ENCODE measurements at places on chromosomes 6 and 20. TPM values are rescaled to one million over a fixed set of nuclear protein-coding genes. Genes with fewer than 3 reads are reported as not detected.

DNA sequence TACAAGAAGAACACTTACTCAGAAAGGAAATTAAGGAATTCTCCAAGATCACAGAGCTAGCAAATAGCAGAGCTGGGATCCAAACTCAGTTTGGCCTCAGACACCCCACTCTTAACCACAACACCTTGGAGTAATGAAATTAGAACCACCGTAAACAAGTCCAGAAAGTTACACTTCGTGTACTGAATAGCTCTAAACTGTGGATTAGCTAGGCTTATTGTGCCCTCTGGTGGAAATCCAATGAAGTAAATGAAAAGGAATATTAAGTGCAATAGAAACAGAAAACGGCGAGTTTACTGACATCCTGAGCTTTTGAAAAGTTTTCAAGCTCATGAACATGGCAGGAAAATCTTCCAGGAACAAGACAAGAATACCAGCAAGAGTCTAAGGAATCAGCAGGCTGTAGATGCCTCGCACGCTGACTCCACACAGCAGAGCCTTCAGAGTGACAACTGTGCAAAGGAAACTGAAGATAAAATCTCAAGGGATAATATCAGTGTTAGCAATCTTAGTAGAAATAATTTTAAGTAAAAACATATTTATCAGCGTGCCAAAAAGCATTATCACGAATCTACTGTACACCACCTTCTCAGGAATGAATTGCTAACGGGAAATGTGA is 34.6 kb downstream of the FBXO5 start:
- no peak overlapping the region for H3K4me3 ChIP-seq
- no peaks in the 10 kb centered on the region for H3K36me3 ChIP-seq
- no peaks in the 10 kb centered on the region for H3K27me3 ChIP-seq
- no peak overlapping the region for H3K27ac ChIP-seq
- no peaks in the 10 kb centered on the region for H3K4me1 ChIP-seq
- no peak for DNase-seq

- H3K27me3 ChIP-seq = no peaks in the 10 kb centered on the region
- no peak overlapping the region for H3K27ac ChIP-seq
- no peak overlapping the region for H3K4me3 ChIP-seq
- H3K4me1 ChIP-seq = no peaks in the 10 kb centered on the region
These were observed 197.5 kb downstream of the BCKDHB start for GRCh38 chr6:80304014-80304413.

The FOXQ1 gene
- total RNA-seq = 4.0 TPM

DNA sequence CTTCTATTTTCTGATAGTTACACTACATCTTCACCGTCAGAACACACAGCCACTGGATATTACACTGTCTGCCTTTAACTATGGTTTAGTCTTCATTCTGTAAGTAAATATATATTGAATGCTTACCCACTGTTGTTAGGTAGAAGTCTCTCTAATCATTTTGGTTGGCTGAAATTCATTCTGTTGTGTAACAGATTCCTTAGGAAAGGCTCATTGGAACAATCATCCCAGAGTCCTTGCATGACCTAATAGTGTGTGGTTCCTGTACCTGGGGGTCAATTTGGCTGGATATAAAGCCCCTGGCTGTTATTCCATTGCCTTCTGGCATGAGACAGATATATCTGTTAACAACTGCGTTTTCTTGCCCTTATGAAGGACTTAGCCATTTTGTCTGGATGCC is 9.9 kb downstream of the BLOC1S5 start:
- DNase-seq = no peak
- H3K4me1 ChIP-seq = no peaks in the 10 kb centered on the region
- H3K36me3 ChIP-seq = no peaks in the 10 kb centered on the region
- H3K27ac ChIP-seq = no peak overlapping the region
- H3K4me3 ChIP-seq = no peak overlapping the region
- no peaks in the 10 kb centered on the region for H3K27me3 ChIP-seq

DNA sequence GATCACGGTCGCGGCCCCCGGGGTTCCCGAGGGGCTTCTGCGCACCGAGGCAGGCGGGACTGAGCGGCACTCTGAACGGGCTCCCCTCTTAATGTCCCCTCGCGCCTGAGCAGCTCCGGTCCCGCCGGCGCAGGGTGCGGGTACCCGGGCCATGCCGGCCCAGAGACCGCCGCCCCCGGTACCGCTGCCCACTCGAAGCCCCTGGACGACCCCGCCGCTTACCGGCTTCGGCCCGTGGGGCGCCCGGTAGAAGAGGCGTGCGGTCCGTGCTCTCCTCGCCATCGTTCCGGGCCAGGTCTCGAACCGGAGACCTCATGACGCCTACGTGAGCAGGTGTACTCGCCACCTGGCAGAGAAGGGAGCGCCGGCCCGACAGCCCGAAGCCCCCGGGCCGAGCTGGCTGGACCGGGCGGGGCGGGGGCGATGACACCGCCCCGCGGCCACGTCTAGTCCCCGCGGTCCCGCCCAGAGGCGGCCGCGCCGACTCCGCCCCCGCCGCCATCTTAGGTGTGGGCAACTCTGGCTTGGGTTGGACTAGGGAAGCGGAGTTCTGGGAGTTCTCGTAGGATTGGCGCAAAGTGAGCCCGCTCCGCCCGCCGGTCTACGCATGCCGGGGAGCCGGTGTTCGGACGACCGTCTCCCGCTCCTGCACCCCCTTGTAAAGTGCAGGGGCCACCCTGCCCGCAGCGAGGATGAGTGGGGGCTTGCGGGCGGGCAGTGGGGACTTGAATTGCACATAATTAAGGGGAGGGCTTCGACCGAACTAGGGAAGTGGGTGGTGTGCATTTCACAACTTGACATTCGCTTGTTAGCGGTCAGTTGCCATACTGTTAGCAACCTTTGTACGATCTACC is at the start of gene SLC17A5:
TSS of gene SLC17A5 (minus strand) at position 422 of the 854 bp plus-strand sequence. CDS start at position 316, 106 bp downstream.
- no peaks in the 10 kb centered on the region for H3K36me3 ChIP-seq
- H3K27ac ChIP-seq = peak within 1 kb of the TSS; percentile 98
- peak within 1 kb of the TSS; percentile 92 for H3K4me3 ChIP-seq
- H3K4me1 ChIP-seq = no peaks in the 10 kb centered on the region
- no peaks in the 10 kb centered on the region for H3K27me3 ChIP-seq
- DNase-seq = peak; percentile 97

DNA sequence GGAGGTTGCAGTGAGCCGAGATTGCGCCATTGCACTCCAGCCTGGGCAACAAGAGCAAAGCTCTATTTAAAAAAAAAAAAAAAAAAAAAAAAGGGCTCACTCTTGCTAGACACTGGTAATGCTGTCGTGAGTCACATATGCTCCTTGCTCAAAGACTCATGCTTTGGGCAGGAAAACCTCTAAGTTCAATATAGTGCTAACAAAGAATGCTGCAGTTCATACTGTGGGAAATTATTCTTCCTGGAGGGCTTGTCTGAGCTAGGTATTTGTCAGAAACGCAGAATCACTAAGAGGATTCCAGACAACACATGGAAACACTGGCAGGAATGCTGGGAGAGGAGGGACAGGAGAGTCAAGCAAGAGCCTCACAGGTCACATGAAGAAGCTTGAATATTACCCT is 2.3 kb upstream of the LYRM2 start:
- H3K27me3 ChIP-seq = no peaks in the 10 kb centered on the region
- H3K36me3 ChIP-seq = peaks cover 26% of the 10 kb centered on the region
- H3K4me3 ChIP-seq = no peak overlapping the region
- DNase-seq = no peak
- H3K27ac ChIP-seq = no peak overlapping the region
- peaks cover 23% of the 10 kb centered on the region for H3K4me1 ChIP-seq

DNA sequence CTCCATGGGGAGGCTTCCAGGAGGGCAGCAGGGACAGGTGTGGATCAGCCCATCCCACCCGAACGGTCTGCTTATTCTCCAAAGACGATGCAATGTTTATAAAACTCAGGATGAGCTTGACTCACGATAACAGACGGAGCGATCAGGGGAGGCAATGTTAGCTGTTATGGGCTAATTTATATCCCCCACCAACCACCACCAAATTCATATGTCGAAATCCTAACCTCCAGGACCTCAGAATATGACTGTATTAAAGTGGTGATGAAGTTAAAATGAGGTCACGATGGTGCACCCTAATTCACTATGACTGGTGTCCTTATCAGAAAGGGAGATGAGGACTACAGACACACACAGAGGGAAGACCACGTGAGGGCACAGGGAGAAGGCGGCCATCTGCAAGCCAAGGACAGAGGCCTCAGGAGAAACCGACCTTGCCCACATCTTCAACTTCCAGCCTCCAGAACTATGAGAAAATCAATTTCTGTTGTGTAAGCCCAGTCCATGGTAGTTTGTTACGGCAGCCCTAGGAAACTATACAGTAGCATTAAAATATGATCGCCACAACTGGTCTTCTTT is 7.0 kb downstream of the ADTRP start:
- H3K4me3 ChIP-seq = no peak overlapping the region
- peak overlapping the region; percentile 29 for H3K27ac ChIP-seq
- H3K36me3 ChIP-seq = no peaks in the 10 kb centered on the region
- H3K27me3 ChIP-seq = no peaks in the 10 kb centered on the region

DNA sequence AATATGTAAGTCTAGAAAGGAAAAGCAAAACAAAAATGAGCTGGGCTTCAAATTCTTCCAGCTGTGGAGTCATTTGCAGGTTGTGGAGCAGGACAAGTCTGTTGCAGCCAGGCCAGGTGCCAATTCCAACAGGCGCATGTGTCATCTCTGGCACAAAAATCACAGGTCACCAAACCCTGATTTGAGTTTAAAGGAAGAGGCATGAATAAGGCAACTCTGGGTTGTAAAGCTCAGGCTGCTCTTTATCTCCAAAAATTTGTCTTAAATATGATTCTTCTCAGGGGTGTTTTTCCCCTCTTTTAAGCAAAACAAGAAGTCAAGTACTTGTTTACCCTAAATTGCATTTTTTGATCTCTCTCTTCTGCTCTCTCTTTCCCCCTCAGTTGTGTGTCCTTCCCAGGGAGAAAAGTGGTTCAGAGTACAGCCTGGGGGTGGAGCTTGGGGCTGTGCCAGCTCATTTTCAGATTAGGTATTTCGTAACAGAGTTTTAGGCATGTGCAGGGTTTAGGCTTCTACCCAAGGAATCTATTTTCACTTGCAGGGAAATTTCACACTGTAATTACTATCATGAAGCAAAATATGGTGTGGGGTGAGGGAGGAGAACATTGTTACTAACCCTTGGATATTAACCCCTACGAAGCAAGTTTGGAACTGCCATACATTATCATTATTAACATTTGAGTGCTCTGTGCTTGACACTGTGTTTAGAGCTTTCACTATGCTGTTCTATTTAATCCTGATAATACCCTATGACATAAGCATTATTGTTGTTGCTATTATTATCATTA is 8.3 kb upstream of the NCOA3 start:
- no peaks in the 10 kb centered on the region for H3K36me3 ChIP-seq
- peaks cover 14% of the 10 kb centered on the region for H3K4me1 ChIP-seq
- H3K4me3 ChIP-seq = no peak overlapping the region
- peak overlapping the region; percentile 80 for H3K27ac ChIP-seq

GRCh38 chr6:166996406-166996805 is 2.8 kb upstream of the CEP43 start:
- no peaks in the 10 kb centered on the region for H3K27me3 ChIP-seq
- no peaks in the 10 kb centered on the region for H3K4me1 ChIP-seq
- H3K36me3 ChIP-seq = no peaks in the 10 kb centered on the region
- no peak overlapping the region for H3K4me3 ChIP-seq

GRCh38 chr6:169096388-169096787 is 157.3 kb downstream of the THBS2 start:
- no peaks in the 10 kb centered on the region for H3K4me1 ChIP-seq
- no peaks in the 10 kb centered on the region for H3K36me3 ChIP-seq
- H3K4me3 ChIP-seq = no peak overlapping the region
- no peak for DNase-seq

GRCh38 chr6:13924146-13924948 is 405 bp upstream of the RNF182 start:
- H3K27me3 ChIP-seq = peaks cover 9% of the 10 kb centered on the region
- H3K4me1 ChIP-seq = peaks cover 5% of the 10 kb centered on the region
- no peak overlapping the region for H3K27ac ChIP-seq
- H3K4me3 ChIP-seq = peak overlapping the region; percentile 9

The TGIF2 gene
- 6.1 TPM for total RNA-seq

The GLO1 gene
- total RNA-seq = 41.7 TPM

DNA sequence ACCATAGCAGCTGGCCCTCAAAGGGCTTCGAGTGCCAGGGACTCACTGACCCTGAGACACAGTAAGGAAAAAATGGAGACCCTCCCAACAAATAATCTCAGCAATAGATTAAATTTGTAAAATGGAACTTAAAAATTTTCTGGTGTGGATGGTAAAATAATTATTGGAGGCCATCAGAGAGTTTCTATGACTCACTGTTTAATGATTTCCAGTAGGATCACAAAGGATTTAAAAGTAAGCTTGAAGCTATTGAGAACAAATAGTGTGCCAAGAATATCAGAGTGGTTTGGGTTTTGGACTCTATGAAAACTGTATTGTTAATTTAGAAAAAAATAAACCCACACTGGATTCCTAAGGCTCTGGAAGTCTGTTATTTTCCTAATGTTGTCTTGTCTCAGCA is 115.2 kb upstream of the AKIRIN2 start:
- DNase-seq = no peak
- no peaks in the 10 kb centered on the region for H3K4me1 ChIP-seq
- no peak overlapping the region for H3K4me3 ChIP-seq
- no peak overlapping the region for H3K27ac ChIP-seq
- H3K36me3 ChIP-seq = no peaks in the 10 kb centered on the region

DNA sequence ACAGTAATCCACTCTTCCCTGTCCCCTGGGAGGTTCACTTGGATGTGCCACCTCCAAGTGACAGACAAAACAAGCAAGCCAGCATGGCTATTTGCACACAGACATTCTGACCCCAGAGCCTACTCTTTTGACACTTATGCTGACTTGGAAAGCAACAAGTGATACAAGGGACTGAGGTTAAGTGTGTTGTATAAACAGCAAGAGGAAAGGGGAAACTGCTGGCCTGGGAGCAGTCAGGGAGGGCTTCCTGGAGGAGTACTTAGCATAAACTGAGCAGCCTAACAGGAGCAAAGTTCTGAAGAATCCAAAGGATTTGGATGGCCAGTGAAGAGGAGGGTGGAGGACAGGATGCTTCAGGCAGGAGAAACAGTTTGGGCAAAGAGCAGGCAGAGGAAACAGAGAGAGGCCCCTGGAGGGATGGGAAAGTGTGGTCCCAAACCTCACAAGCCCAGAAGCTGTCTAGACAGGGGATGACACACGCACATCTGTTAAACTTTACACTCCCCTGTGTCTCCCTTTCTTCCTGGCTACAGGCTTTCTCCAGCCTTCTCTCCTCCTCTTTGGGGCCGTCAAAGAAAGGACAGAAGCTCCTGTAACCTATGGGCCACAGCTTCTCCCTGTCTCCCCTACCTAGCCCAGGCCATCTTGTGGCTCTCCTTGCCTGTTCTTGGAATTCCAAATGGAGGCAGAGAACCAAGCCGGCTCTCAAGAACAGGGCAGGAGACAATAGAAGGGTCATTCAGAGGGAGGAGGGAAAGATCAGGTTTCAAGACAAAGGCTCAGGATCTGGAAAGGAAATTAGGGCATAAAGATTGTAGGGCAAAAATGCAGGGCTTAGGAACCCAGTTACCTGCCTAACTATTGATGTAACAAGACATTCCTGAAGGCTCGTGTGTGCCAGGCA is 19.3 kb downstream of the SULF2 start:
- no peaks in the 10 kb centered on the region for H3K4me1 ChIP-seq
- no peak overlapping the region for H3K4me3 ChIP-seq
- no peak for DNase-seq
- no peaks in the 10 kb centered on the region for H3K27me3 ChIP-seq
- H3K27ac ChIP-seq = no peak overlapping the region

Data from right lobe of liver (tissue), 6 donors.